ENCODE measurements at places on chromosomes 5 and 9. TPM values are rescaled to one million over a fixed set of nuclear protein-coding genes. Genes with fewer than 3 reads are reported as not detected.

PCDHB10 gene
- total RNA-seq, result 3.8 TPM

- DNase-seq, result peak; percentile 62
These were observed 15.2 kb downstream of the MRPL36 start for GRCh38 chr5:1784197-1785050.

DNA sequence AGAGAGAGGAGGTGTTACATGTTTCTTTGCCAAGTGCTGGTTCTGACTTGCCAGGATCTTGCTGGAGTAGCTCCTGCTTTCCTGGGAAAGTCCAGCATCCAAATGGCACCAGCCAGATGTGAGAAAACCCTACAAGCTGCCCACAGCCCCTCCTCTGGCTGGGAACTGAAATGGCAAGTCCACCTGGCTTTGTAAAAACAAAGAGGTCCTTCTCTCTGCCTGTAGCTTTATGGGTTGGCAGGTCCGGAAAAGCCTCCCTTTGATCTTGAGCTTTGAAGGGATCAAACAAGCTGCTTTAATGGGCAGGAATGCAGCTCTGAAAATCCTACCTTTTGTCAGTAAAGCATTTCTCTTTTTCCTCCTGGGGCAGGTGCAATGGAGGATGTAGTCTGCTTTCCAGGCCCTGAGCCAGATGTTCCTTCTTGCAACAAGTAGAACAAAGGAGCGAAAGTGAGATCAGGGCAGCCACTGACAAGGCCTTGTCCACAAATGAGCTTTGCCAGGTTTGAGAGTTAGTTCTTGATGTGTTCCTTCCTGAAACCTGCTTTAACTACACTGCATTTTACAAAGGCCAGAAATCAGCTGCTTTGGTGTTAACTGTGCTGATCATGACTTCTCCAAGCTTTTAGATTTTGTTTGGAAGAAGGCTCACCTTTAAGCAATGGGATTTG lies 456.7 kb downstream of the ZNF608 start:
- no peak for DNase-seq

- DNase-seq, result no peak
These were observed 83.7 kb upstream of the DHFR start for GRCh38 chr5:80738466-80738865.

DNA sequence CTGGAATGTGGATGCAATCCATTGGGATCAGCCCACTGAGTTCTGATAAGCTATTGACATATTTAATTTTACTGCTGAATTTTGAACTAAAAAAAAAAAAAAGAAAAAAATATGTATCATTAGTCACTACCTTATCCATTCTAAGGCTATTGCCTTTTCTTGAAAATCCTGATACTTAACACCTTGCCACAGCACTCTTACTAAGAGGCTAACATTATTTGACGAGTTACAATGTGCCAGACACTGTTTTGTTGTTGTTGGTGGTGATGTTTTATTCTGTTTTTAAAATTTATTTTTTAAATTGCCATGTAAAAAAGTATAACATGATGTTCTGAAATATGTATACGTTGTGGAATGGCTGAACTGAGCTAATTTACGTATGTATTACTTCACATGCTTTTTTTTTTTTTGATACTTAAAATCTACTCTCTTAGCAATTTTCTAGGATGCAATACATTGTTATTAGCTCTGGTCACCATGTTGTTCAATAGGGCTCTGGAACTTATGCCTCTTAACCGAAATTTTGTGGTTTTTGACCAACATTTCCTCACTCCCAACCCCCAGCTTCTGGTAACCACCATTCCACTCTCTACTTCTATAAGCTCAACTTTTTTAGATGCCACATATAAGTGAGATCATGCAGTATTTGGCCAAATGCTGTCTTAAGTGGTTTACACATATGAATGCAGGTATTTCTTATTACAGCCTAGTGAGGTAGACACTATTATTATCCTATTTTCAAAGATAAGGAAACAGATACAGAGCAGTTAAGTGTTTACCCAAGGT lies 134.8 kb upstream of the PCA3 start:
- DNase-seq, result no peak

DNA sequence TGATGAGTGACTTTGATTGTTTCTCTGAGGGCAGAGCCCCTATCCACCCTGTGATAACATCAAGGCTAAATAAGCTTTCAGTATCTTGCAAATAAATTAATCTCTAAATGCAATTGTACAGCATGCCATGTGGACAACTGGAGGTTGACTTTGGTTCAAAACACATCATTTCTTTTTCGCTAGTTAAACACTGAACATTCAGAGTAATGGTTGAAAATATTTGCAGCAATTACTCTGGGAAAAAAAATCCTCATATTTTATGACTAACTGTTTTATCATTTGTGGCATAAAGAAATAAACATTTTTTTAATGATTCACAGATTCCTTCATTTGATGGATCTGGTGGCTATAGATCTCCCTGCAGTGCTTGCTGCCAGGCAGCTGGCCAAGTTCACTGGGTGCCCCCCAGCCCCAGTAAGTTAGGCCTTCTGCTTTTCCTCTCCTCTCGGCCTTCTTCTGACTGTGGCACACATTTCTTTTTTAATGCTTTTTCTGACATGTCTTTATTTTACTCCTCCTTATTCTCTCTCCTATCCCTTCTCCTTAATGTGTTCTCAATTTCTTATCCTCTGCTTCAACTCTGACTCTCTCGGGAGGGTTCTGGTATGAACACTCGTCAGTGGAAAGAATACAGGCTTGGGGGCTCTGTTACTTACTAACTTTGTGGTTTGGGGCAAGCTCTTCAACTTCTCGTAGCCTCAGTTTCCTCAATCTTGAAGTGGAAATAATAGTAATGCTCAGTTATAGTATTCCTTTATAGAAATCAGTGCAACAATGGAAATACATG lies 69.6 kb downstream of the ADAMTSL1 start:
- no peak for DNase-seq

DNA sequence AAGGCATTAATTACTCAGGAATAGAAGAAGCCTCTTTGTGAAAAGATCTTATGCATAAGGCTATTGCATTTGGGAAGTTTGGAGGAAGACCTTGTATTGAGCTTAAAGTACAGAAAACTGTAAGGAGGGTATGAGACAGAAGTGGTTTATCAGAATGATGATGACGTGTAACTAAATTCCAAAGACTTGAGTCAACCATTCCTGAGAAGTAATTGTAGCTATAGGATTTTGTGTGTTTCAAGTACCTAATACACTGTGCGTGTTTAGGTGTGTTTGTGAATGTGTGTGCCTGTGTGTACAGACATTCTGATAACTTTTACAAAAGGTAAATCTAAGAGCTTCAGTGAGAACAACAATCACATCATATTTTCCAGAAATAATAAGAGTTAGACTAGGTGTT lies 46.5 kb upstream of the IRX2 start:
- DNase-seq, result no peak

Measured in posterior vena cava (tissue), 2 donors.